ENCODE measurements at places on chromosomes 4 and X. TPM values are rescaled to one million over a fixed set of nuclear protein-coding genes. Genes with fewer than 3 reads are reported as not detected.

NR0B1 gene
- total RNA-seq: not detected

PF4V1 gene
- total RNA-seq: not detected

SPANXC gene
- not detected for total RNA-seq

ERAS gene
- total RNA-seq: not detected

DUX4 gene
- not detected for total RNA-seq

MAGEB2 gene
- not detected for total RNA-seq

NR3C2 gene
- total RNA-seq: 19.1 TPM

RNF212 gene
- total RNA-seq: 4.0 TPM

NEXMIF gene
- 3.8 TPM for total RNA-seq

CXXC4 gene
- total RNA-seq: 5.1 TPM

VSIG1 gene
- total RNA-seq: 0.37 TPM

SPANXN4 gene
- total RNA-seq: not detected

SLC6A8 gene
- 10.0 TPM for total RNA-seq

AKAP14 gene
- not detected for total RNA-seq

PRRG3 gene
- total RNA-seq: 15.2 TPM

ARMCX2 gene
- 76.9 TPM for total RNA-seq

HPGDS gene
- total RNA-seq: 19.3 TPM

MTNR1A gene
- 1.9 TPM for total RNA-seq

SPATA4 gene
- 0.11 TPM for total RNA-seq

GAGE12F gene
- not detected for total RNA-seq

RASL11B gene
- total RNA-seq: 8.7 TPM

DNA sequence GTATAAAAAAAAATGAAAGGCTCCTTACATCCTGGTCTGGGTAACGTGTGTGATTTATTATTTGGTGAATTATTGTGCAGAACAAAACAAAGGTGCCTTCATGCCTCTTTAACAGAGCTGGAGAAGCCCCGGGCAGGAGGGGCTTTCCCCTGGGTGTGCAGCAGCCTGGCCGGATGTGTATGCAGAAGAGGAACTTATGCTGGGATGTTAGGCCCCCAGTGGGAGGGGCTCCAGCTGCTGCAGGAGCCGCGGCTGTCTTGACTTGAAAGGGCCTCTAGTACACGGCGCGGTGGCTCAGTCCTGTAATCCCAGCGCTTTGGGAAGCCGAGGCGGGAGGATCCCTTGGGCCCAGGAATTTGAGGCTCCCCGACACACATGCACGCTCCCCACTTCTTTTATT lies 16.0 kb downstream of the CCNQ start:
- peak; percentile 25 for DNase-seq

DNA sequence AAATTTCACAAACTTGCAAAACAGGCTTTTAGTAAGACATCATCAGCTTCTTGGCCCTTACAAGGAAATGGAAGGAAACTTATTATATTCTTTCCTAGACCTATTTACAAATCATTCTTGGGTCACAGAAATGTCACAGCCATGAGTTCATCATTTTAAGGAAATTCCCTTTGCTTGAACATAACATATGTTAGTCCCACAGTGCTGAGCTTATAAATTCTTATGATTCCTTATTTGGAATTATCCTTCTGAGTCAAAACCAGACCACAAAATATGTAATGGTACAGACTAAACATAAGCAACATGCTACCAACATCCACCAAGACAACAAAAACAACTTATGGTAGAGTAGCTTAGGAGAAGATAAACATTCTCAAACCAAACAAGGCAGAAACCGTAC lies 236.9 kb upstream of the CTSO start:
- DNase-seq: no peak

- DNase-seq: no peak
Measured at GRCh38 chr4:26729027-26729426, 131.6 kb upstream of the STIM2 start.

DNA sequence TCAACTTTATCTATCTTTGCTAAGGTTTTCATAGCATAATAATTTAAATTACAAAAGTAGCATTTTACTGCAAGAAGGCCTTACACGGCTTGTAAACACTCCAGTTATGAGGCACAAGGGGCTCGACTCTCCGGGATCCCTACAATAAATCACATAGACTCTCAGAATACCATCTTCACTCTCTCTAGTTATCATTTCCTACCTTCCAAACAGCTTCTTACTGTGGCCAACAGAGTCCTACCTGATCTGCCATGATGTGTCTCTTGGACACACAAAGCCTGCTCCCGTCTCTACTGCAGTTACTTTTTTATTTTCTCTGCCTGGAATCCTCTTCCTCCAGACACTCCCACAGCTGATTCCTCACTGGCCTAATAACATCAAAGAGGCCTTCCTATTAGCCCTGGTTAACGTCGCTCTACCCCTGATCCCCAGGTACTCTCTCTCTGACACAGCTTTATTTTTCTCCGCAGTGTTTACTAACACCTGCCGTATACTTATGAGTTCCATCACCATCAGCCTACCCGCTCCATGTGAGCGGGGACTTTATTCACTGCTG lies 559.6 kb upstream of the DIPK2B start:
- no peak for DNase-seq

DNA sequence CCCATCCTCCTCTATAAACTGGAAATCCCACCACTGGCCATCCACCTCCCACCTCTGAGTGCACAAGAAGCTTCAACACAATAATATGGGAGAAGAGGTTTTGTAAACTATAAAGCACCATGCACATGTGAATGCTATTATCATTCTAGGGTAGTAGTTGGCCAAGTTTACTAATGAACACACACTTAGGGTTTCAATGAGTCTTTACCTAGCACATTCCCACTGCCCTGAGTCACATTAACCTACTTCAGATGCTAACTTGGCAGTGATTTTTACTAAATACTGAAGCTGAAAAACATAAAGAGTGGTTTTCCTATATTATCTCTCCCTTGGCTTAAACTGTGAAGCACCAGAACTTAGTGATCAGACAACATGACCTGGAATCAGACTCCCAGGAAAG lies 93.9 kb downstream of the SH3KBP1 start:
- no peak for DNase-seq

DNA sequence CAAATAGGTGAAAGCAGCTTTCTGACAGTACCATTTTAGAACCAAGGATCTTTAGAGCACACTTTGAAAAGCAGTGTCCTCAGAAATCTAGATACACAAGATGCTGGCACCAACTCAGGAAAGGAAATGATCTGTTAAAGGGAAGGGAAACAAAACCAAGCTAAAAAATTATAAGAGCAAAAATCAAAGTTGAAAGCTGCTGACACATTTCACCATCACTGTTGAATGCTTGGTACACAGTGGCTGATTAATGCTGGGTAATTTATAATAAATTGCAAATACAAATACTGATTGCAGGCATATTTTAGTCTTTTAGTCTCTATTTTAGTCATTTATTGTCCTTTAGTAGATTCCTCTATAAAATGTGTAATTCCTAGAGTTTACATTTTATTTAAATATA lies 1540.1 kb upstream of the PCDH10 start:
- no peak for DNase-seq

- no peak for DNase-seq
Measured at GRCh38 chr4:173233857-173234256, 65.2 kb downstream of the GALNT7 start.

DNA sequence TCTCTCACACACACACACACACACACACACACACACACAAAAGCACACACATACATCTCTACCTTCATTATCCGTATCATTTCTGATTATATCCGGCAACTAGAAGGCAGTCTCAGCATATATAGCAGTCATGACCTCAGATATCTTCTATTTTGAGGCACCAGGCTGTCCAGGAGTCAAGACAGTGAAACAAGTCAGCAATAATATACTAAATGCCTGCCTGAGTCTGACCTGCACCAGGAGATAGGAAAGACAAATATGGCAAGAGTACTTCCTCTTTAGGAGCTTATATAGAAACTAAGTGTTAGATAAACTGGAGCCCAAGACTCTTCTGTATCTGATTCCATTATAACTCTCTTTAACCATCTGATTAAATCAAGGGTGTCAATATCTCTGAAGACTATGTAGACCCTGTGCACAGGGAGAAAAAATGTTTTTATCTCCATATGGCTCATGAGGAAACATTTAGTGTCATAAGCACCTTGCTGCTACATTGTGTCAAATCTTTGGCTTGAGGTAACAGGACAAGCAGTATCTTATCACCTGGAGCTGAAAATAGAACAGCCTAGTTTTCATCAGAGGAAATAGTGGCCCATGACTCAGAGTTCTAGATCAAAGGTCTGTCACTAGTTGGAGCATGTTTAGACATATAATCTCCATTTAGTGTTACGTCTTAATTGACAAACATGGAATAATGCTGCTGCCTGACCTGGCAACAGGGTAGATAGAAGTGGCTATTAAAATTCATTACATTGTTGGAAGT lies 27.0 kb upstream of the FAM47B start:
- no peak for DNase-seq

- DNase-seq: no peak
Measured at GRCh38 chrX:149961572-149961971, 23.3 kb upstream of the EOLA2 start.

DNA sequence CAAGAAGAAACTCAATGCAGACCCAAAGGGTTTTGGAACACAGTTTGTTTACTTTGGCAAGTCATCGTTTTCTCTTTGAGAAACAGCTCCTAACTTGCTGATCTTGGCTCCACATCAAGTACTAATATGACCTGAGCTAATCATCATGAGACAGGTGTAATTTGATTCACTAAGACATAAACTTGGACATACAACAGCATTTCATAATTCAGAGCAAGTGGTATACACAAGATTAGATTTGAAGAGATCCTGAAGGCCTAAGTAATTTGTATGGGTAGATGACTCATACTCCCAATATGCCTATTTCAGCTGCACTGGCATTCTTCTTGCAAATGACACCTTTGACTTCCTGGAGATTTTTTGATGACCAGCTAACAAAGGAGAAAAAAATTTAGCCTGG lies 1521.7 kb downstream of the RPA4 start:
- no peak for DNase-seq

GRCh38 chr4:90842960-90843359 lies 715.8 kb downstream of the CCSER1 start:
- DNase-seq: no peak

DNA sequence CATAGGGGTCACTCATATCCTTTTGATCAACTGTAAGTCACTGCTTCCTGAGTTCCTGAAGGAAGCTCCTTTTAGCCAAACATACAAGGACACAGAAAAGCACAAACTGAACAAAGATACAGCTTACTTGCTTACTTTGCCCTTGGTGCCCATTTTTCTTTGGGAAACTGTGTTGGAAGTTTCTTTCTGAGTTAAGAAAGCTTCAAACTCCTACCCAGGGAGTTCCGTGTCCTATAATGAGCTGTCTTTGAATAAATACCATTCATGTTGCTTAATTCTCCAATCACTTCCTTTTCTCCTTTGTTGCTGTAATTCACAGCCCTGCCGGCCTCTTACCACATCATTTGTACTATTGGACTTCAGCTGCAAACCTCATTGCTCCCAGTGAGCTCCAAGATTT lies at the start of gene ADH4:
Gene ADH4 (minus strand): TSS at position 228 of the 400 bp plus-strand sequence. CDS start 75 bp downstream, at position 153.
- DNase-seq: no peak

DNA sequence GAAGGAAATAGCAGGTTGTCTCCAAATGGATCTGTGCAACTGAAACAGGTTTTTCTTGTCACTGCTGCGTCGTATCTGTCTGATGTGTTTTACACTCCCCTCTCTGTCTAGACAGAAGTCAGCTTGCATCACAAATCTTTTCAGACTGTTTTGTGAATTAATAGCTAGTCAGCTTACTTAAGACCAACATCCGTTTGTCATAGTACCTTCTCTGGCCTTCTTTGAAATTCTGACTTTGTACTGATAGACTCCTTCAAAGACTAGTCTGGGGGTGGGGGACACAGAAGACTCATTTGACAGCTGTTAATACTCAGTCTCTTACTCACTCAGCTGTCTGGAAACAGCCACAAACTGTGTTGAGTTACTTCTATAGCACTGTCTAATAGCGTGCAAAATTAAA lies 197.8 kb downstream of the PALLD start:
- peak; percentile 80 for DNase-seq

DNA sequence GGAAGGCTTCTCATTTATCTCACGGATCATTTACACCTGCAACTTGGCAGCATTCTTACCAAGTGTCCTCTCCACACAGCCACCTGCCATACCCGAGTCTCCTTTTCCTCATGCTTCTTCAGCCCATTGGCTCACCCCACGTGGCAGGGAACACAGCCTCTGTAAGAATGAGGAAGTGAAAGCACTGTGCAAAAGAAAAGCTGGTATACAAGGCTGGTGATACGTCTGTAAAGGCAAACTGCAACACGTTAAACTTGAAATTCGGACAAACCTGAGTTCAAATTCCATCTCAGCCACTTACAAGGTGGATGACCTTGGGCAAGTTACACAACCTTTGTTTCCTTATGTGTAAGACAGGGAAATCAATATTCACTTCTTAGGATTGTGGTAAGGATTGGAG lies 164.0 kb upstream of the RASGEF1B start:
- DNase-seq: no peak

GRCh38 chr4:24924309-24924781 lies 11.5 kb upstream of the CCDC149 start:
- no peak for DNase-seq

DNA sequence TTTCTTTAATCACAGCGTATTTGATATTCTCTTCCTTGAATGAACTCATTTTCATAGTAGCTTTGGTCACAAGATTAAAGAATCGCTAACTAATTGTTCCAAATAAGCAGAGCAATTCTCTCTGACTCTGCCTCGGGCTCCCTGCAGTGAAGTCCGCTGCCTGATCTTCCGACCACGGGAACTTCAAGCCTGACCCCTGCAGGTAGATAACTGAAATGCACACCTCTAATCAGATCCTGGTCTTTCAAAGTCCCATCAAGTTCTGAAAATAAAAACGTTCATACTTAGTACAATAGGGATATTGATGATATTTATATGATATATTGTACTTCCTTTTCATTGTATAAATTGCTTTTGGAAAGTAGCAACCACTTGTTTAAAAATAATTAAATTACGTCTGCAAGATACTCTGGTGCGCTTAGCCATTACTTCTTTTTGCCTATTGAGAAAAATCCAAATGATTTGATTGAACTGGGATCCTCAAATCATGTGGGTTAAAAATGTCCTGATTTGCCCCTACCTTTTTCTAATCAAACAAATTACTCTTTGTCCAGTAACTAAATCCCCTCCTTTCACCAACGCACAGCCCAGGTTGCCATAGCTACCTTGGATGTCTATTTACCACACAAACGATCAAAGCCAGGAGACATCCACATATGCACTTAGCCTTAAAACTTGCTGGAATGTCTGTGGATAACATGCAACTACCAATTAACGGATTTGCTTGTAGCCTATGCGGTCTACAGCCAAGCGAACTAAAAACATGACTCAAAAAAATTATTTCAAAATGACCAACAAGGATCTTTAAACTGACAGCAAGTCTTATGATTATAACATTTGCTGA lies 4.2 kb downstream of the MID1 start:
- DNase-seq: no peak

DNA sequence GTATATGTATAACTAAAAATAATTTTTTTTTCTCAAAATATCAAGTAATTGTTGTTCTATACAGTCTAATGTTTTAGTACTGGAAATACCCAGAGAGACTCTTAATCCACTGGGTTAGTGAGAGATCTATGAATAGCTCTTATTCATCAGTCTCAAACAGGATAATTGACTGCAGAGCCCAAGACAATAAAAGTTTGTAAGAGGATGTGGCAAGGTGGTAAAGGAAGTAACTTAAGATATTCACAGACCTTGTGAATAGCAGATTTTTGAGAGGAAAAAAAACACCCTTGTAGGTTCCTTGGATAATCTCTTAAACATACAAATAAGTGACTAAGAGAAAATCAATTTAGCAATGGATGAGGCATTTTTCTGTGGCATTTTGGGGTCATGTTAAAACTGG lies 210.9 kb upstream of the FAM241A start:
- no peak for DNase-seq

- DNase-seq: no peak
Measured at GRCh38 chr4:177322881-177323280, 13.2 kb downstream of the NEIL3 start.

GRCh38 chr4:145523117-145523516 lies 41.5 kb downstream of the SMAD1 start:
- no peak for DNase-seq

Data from urinary bladder (tissue), 4 donors.